ENCODE measurements at places on chromosomes 2 and 18.

DNA sequence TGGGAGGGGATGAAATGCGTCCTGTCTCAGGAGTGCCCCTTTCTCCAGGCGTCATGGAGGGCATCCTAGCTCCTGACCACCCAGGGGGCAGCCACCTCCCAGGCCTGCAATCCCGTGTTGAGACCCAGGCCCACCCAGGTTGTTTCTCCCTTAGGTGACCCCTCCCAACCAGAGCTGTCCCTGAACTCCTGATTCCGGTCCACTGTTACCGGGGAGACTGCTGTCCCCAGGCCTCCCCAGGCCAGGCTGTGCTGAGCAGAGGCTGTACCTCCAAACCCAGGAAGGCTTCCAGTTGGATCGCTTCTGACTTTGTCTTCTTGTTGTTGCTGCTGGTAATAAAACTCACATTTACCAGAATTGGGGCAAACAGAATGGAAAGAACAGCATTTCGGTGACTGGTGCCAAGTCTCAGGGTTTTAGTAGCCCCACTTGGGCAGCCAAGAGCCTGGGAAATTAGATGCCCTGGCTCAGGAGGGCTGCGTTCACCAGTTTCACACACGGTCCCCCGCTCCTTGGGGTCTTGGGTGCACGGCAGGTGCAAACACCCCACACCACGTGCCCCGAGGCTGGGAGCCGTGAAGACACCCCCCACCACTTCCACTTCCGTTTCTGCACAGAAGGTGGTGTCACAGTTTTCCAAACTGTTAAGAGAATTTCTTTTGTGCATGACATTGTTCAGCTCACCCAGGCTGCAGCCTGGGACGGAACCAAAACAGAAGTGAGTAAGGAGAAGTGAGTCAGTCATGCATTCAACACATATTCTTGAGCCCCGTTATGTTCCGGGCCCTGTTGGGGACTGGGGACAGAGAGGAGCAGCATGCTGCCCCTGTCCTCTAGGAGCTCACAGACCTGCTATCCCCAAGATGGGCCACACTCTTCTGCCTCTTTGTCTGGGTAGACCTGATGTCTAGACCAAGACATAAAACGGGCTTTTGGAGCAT is 29.4 kb downstream of the ITM2C start:
- peak; percentile 71 for DNase-seq

DNA sequence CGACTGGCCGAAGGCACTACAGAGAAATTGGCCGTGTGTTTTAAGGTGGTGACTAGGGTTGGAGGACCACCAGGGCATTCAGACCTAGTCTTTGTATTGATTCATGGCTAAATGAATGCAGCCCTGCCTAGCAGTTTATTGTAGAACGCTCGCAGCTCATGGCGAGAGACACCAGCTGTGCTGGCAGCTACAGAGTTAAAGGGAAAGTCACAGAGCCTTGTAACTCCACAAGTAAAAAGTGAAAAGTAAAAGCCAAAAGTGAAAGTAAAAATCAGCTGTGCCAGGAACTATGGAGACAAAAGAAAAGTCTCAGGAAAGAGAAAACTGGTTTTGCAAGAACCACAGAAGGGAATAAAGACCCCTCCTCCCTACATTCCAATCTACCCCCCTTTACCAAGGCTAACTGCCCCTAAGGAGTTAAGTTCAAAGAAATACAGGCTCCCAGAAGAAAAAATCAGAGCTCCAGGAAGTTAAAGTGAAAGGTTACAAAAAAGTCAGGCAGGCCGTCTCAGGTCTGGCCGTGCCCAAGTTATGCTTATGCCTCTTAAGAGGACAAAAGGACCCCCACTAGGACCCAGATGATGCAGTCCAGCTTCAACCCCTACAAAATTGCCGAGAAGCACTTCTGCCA is 46.4 kb upstream of the SELENOI start:
- peak; percentile 64 for DNase-seq

DNA sequence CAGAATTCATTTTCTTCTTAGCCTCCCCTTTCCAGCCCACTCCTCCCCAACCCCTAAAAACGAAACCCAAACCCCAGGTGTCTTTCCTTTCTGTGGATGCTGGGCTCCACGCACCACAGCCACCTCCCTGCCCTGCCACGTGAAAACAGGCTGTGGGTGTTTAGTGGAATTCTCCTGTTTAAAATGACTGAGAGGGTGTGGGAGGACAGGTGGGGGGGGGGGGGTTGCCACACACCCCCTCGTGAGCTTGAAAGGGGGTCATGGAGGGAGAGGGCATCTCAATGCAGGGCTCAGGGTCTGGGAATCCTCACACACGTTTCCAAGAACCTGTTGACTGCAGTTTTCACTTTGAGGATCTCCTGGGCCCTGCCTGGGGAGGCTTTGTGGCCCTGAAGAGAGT is 110.3 kb downstream of the FAM210A start:
- no peak for DNase-seq

- DNase-seq: no peak
These were observed 28.0 kb upstream of the LTBP1 start for GRCh38 chr2:32918774-32919173.

DNA sequence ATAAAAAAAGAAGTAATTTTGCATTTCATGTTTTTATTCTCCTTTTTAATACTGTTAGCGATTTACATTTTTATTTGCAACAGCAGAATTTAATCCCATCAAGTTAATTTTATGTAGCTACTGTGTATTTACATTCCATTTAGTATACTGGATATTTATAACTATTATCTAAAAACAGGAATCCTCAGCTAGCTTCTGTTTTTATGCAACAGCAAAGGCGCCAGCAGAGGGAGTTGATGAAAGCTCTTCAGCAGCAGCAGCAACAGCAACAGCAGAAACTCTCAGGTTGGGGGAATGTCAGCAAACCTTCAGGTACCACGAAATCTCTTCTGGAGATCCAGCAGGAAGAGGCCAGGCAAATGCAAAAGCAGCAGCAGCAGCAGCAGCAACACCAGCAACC is 26.2 kb upstream of the SNORC start:
- no peak for DNase-seq

DNA sequence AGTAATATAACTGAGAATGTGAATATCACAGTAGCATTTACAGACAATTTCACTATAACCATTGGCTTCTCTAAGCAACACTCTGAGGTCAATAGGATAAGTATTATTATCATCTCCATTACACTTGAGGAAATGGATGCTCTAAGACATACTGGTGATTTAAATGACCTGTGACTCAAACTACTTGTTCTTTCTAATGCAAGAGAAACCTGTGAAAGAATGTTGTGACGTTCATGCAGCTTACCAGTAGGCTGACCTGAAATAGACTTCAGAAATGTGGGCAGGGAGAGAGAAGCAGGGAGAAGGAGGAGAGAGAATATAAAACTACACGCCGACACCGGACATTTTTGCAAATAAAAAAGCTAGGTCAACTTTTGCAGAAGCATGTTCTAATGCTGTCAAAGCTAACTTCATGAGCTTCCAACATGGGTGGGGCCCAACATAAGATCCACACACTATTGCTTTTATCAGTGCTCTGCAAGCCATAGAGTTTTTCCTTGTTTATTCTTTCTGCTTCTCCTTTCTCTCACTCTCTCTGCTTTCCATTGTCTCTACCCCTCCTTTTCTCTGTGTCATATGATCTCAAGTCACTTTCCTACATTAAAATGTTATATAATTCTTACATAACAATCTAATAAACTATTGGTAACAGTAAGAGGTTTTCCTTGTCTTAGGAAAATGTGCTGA is 217.6 kb upstream of the FN1 start:
- DNase-seq: no peak

GRCh38 chr2:175903384-175903936 is 98.6 kb downstream of the LNPK start:
- no peak for DNase-seq

DNA sequence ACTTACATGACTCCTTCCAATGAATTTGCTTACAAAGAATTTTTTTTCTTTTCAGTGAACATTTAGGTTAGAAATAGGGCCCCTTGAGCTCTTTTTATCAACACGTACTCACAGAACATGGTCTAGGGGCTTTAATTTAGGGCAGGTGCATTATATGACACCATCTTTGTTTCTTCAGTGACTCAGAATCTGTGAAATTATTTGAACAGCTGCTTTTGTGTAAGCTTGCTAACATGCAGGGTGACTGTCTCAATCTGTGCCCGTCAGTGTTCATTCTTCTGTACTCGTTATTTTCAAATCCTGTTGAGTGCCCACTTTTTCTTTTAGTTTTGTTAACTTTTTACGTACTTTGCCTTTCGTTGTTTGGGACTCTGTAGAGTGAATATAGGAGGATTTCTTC is 52.8 kb upstream of the CABYR start:
- no peak for DNase-seq

DNA sequence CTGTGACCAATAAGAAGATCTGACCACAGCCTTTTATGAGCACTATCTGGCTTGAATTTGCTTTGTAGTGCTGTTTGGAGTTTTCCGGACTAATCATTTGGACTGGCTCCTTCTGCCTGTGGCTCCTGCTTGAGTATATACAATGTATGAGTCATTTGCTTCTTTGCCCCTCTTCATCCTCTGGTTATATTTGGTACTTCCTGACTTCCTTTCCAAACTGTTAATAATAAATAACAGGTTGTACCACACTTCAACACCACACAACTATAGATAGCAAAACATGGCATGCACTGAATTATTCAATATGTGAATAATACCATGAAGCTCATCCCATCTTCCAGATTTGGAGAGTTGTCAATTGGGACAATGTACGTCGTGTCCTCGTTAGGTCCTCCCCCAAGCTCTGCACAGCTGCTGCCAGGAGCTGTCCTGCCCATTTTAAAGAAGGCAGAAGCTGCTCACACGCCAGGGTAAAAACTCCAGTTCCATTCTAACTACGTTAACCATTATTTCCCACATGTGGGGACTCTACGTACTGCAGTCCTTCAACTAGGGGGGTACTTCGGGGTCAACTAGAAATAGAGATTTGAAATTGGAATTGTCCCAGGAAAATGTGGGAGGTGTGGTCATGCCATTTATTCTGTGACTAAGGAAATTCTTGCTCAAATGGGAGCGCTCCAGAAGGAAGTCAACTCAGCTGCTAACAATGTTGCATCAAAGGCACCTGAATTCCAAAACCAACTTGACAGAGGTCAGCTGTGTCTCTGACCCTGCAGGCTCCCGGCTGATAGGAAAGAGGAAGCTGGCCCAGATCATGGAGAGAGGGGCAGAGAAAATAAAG is 38.1 kb downstream of the ST8SIA5 start:
- no peak for DNase-seq

DNA sequence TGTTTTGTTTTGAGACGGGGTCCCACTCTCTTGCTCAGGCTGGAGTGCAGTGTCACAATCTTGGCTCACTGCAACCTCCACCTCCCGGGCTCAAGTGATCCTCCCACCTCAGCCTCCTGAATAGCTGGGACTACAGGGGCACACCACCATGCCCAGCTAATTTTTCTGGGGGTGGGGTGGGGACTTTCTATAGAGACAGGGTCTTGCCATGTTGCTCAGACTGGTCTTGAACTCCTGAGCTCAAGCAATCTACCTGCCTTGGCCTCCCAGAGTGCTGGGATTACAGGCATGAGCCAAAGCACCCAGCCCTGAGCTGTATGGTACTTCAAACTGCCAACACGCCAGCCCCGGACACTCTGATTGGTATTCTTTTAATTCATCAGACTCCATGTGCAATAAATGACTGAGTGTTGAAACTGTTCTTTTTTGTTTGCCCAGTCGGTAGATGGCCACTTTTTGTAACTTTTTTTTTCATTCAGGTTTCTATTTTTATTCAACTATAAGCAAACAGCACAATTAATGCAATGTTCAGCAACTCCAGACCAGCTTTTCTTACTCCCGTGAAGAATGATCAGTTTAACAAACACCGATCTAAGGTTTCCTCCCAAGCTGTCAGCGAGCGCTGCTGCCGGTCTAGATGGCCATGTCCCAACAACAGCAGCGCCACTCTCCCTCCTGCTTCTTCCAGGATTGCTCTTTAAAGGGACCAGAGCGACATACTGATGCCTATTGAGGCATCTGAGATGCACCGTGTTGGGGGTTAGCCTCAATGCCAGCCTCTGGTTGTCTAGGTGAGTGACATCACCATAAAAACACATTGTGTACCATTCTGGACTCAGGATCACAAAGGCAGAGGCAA is 12.5 kb upstream of the TGOLN2 start:
- DNase-seq: no peak

Data from activated CD8-positive, alpha-beta memory T cell treated with anti-CD3 and anti-CD28 coated beads for 24 hours (primary cell).